Uterus (tissue), 4 donors: ENCODE measurements at places on chromosomes 7 and 10. TPM values are rescaled to one million over a fixed set of nuclear protein-coding genes. Genes with fewer than 3 reads are reported as not detected.

The SFMBT2 gene
- total RNA-seq = 16.0 TPM

The RPEL1 gene
- total RNA-seq = not detected

The HTR5A gene
- not detected for total RNA-seq

The TAC1 gene
- not detected for total RNA-seq

The PANK1 gene
- under 0.01 TPM for total RNA-seq

The OPALIN gene
- total RNA-seq = not detected

The AS3MT gene
- total RNA-seq = 0.51 TPM

The ACTL6B gene
- not detected for total RNA-seq

The ZPBP gene
- not detected for total RNA-seq

The HOXA11 gene
- total RNA-seq = 32.4 TPM

- H3K4me1 ChIP-seq = no peaks in the 10 kb centered on the region
- H3K36me3 ChIP-seq = no peaks in the 10 kb centered on the region
- no peaks in the 10 kb centered on the region for H3K27me3 ChIP-seq
- H3K27ac ChIP-seq = no peak overlapping the region
- DNase-seq = no peak
Observed at GRCh38 chr10:48768144-48768766, 83.6 kb downstream of the WDFY4 start.

DNA sequence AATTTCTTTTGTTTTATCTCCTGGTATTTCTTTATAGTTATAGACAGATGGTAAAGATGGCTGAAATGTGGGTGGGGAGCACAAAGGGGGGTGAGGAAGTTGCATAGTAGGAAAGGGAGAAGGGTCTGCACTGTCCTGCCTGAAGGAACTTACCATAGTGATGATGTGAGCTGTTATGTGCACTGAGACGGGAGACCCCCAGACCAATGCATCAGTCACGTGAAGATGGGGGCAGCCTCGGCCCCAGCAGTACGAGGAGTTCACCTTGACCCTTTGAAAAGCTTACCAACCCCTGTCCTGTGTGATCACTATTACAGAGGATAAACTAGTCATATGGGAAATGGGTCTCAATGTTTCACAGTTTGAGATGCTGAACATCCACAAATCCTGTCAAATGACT lies 316.3 kb downstream of the TNS3 start:
- no peak overlapping the region for H3K27ac ChIP-seq
- H3K4me3 ChIP-seq = no peak overlapping the region
- DNase-seq = no peak
- no peaks in the 10 kb centered on the region for H3K27me3 ChIP-seq
- H3K4me1 ChIP-seq = no peaks in the 10 kb centered on the region

- DNase-seq = no peak
- no peaks in the 10 kb centered on the region for H3K27me3 ChIP-seq
- no peaks in the 10 kb centered on the region for H3K4me1 ChIP-seq
- H3K36me3 ChIP-seq = no peaks in the 10 kb centered on the region
- H3K27ac ChIP-seq = no peak overlapping the region
Observed at GRCh38 chr10:81898518-81898917, 23.5 kb downstream of the NRG3 start.

GRCh38 chr10:35140727-35141126 lies 14.1 kb downstream of the CREM start:
- H3K27ac ChIP-seq = no peak overlapping the region
- no peak for DNase-seq
- no peaks in the 10 kb centered on the region for H3K27me3 ChIP-seq
- no peak overlapping the region for H3K4me3 ChIP-seq

DNA sequence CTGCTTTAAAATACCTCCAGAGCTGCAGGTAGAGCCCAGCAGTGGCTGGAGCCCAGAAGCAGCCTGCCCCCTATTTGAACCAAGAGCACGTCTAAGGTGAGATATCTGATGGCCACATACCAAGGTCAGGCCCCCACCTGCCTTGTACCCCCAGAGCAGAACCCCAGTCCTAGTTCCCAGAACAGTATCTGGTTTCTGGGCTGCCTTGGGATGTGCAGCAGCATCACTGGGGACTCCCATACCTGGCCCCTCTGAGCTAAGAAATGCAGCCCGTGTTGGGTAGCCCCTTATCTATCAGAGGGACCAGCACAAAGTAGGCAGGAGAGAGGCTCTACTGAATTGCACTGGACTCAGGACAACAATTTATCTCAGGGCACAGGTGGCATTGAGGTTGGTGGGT lies 8.9 kb downstream of the SFTPD start:
- no peaks in the 10 kb centered on the region for H3K36me3 ChIP-seq
- no peak overlapping the region for H3K27ac ChIP-seq
- DNase-seq = no peak
- H3K4me3 ChIP-seq = no peak overlapping the region

DNA sequence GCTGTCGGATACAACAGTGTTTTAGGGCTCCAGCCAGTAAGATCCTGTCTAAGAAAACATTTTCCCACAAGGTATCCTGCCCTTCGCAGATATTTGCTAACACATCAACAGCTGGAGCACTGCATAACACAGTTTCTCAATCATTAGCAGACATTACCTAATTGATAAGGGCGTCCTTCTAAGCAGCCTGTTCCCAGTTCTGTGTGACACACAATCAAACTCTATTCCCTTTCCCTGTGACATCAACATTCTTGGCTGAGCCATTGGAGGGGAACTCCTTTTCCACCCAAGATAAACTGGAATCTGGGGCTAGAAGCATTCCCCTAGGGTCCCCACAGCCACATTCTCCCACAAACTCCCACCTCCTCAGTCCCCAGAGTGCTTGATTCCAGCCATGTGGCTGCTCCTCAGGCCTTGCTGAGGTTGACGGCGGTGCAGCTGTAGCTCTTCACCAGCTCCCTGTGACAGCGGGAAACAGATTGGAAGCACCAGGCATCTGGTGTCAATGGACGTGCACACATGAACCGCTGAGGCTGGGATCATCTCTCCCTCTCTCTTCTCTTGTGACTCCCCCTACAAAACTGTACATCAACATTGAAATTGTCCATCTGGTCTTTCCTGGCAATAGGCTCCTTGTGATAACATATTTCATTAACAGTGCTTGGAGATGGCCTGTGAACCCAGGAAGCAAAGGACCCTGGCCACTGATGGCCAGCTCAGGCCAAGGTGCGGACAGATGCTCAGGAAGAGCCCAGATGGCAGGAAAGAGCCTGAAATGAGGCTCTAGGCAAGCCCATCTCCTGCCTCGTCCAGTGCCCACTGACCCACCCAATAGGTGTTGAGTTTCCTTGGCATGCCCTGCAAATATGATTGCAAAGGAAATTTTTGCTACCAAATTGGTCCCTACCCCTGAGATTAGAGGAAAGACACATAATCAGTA lies 131.1 kb upstream of the TBX20 start:
- H3K27me3 ChIP-seq = no peaks in the 10 kb centered on the region
- no peaks in the 10 kb centered on the region for H3K36me3 ChIP-seq
- H3K27ac ChIP-seq = no peak overlapping the region
- H3K4me3 ChIP-seq = no peak overlapping the region
- no peaks in the 10 kb centered on the region for H3K4me1 ChIP-seq
- DNase-seq = no peak

DNA sequence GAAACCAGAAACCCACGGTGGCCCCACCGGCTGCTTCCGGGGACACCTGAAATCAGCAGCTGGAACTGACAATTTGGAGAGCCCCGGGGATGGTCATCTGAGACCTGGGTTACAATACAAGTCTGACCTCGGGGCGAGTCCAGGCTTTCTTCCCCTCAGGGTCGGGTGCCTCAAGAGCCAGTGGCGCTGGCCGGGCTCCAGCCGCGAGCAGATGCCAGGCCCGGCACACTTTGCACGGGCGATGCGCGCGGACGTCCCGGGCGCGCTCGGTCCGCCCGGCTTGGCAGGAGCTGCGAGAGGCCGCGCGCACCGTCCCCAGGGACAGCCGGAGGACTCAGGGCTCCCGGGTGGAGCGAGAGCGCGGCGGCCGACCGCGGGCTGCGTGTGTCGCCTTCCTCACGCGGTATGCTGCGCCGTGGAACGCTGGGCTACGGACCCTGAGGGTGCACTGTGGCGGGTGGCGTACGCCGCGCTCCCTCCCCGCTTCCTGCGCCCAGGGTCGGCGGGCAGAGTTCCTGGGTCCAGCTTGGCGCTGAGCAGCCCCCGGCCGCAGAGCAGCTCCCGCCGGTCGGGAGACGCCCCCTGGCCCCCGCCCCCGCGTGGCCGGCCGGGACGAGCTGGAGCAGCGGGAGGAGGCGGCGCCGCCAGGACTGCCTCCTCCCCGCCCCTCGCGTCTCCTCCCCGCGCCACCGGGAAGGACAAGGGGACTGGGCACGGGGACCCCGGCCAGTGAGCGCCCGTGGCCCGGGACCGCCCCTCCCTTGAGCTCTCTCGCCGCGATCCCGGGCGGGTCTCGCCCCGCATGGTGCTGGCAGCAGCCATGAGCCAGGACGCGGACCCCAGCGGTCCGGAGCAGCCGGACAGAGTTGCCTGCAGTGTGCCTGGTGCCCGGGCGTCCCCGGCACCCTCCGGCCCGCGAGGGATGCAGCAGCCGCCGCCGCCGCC lies at the start of gene RBM20:
Gene RBM20 (plus strand): TSS at position 684 of the 945 bp plus-strand sequence. CDS start 119 bp downstream, at position 803.
- H3K4me3 ChIP-seq = peak within 1 kb of the TSS; percentile 31
- H3K4me1 ChIP-seq = no peaks in the 10 kb centered on the region
- no peak for DNase-seq
- H3K27ac ChIP-seq = no peak within 1 kb of the TSS
- H3K36me3 ChIP-seq = no peaks in the 10 kb centered on the region

- peak overlapping the region; percentile 7 for H3K27ac ChIP-seq
- H3K36me3 ChIP-seq = no peaks in the 10 kb centered on the region
- H3K4me1 ChIP-seq = no peaks in the 10 kb centered on the region
- no peaks in the 10 kb centered on the region for H3K27me3 ChIP-seq
Observed at GRCh38 chr10:88332503-88333247, 250.4 kb downstream of the RNLS start.

GRCh38 chr10:62502995-62503613 lies 128.9 kb downstream of the ZNF365 start:
- H3K36me3 ChIP-seq = no peaks in the 10 kb centered on the region
- DNase-seq = no peak
- no peak overlapping the region for H3K4me3 ChIP-seq
- H3K4me1 ChIP-seq = no peaks in the 10 kb centered on the region

DNA sequence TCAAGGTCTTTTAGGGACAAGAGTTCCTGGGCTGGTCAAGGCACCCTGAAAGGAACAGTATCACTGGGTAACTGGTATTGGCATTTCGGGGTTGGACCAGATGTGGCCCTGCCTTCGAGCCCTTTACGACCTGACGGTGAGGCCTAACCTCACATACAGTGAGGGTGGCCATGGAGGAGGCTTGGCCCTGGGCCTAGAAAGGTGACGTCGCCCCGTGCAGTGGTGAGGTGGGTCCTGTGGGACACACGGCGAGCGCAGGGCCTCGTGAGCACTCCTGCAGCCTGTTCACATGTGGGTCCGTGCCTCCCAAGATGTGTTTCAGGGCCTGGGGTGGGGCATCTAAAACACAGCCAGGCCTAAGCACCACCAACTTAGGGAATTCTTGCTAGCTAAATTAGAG lies 36.1 kb downstream of the CRHR2 start:
- no peaks in the 10 kb centered on the region for H3K36me3 ChIP-seq
- H3K4me1 ChIP-seq = no peaks in the 10 kb centered on the region
- no peak for DNase-seq
- H3K4me3 ChIP-seq = no peak overlapping the region

DNA sequence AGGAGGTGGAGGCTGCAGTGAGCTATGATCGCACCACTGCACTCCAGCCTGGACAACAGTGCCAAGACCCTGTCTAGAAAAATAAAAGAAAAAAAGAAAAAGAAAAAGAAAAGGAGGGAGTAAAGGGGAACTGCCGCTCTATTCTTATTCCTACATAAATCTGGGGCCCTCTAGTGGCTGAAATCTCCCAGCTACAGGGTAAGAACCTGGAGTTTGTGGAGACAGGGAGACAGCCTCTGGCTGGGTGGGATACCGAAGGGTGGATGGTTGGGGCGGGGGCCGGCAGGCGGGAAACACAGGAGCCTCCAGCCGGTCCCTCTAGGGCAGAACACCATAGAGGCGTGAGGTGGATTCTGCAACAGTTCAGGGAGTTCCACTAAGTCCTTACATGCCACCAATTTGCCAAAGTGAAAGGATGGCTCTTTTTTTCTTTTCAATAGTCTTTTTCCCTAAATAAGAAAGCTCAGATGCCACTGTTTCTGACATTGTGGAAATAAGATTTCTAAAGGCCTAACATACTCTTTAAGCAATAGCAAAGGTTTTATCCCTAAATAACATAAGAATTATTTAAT lies 117.3 kb downstream of the SVIL start:
- H3K4me3 ChIP-seq = no peak overlapping the region
- no peaks in the 10 kb centered on the region for H3K36me3 ChIP-seq
- H3K4me1 ChIP-seq = no peaks in the 10 kb centered on the region
- H3K27me3 ChIP-seq = no peaks in the 10 kb centered on the region

- no peaks in the 10 kb centered on the region for H3K4me1 ChIP-seq
- no peak for DNase-seq
- no peaks in the 10 kb centered on the region for H3K36me3 ChIP-seq
- no peaks in the 10 kb centered on the region for H3K27me3 ChIP-seq
Observed at GRCh38 chr7:105849122-105849855, 27.1 kb downstream of the ATXN7L1 start.

DNA sequence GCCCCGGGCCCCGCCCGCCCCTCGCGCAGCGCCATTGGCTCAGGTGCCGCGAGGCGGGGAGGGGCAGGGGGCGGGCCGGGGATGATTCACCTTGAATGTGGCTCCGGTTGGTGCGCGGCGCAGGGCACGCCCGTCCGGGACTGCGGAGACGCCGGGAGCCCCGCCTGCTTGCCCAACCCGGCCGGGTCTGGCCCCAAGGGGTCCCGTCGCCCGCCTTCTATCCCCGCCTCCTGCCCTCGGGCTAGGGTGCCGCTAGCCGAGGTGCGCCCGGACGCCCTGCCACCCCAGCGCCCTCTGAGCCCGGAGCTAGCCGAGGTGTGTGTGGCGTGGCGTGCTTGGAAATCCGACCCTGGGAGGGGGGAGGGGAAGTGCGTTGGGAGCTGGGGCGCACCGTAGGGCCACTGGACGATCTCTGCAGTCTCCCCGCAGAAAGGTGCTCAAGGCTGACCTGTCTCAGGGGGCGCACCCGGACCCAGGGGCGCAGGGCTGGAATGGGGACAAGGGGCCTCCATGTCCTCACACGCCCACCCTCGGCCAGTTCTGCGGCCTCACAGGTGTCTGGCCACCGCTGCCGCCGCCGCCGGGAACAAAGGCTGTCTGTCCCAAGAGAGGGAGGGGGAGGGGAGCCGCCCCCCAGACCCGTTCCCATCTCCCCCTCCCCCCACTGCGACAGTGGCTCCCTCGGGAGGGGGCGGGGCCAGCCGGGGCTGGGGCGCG lies 168.9 kb downstream of the NRF1 start:
- H3K27ac ChIP-seq = no peak overlapping the region
- peaks cover 29% of the 10 kb centered on the region for H3K4me1 ChIP-seq
- no peak overlapping the region for H3K4me3 ChIP-seq

GRCh38 chr7:100768784-100769183 lies 35.4 kb downstream of the ZAN start:
- H3K36me3 ChIP-seq = no peaks in the 10 kb centered on the region
- H3K4me3 ChIP-seq = no peak overlapping the region
- H3K4me1 ChIP-seq = no peaks in the 10 kb centered on the region
- H3K27me3 ChIP-seq = no peaks in the 10 kb centered on the region
- no peak overlapping the region for H3K27ac ChIP-seq

DNA sequence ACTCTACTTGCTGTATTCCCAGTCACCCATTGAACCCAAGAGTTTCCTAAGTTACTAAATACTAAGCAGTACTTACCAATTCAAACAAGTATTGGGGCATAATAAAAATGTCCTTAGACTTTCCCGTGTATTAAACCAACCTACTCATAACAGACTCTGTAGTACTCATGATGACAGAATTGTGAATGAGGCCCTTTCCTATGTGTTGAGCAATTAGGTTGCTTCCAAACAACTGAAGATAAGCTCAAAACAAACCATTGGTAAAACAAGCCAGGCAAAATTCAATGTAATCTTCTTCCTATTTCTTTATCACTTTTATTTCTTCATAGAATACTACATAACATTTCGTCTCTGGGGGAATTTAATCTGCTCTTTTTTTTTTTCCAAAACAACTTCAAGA lies 106.5 kb upstream of the ANK3 start:
- no peak overlapping the region for H3K27ac ChIP-seq
- no peaks in the 10 kb centered on the region for H3K27me3 ChIP-seq
- no peak overlapping the region for H3K4me3 ChIP-seq
